Skin of body (tissue), 3 donors: ENCODE measurements at places on chromosomes 6 and 20. TPM values are rescaled to one million over a fixed set of nuclear protein-coding genes. Genes with fewer than 3 reads are reported as not detected.
A peak's percentile ranks its signal among the peaks of the same experiment; 100 is the strongest.

Gene CDSN
- total RNA-seq: 37.1 TPM

Gene FAM162B
- total RNA-seq: 5.1 TPM

DNA sequence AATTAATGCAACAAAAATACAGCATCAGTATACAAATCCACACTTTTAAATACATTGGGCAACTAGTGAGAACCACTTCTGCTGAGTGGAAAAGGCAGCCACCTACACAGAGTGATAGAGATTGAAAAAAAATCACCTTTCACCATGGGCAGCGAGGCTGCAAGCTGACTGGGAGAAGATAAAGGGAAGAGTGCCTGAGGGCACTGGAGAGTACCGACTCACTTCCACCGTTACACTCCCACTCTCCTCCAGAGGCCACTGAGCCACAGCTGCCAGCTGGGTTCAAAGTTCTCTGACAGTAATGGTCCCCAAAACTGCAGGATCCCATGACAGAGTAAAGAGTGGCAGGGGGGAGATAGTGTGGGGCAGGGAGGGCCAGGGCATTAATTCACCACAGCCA is 24.1 kb downstream of the PXT1 start:
- no peak for DNase-seq

GRCh38 chr6:17086469-17086868 is 15.4 kb upstream of the STMND1 start:
- DNase-seq: peak; percentile 47

DNA sequence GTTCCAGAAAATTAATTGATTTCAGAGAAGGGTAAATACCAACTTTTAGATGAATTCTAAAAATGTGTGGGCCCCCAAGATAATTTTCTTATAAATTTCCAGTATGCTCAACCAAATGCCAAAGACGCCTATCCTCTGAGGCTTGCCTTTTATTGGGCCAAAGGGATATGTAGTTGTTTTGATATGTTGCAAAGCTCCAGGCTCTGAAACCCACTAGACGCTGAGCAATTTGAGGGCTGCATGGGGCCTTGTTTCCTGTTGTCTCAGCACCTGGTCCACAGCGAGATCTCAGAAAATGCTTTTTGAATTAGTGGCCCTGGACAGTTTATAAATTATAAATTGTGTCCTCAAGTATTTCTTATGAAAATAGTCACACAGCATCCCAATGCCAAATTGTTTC is 397.2 kb downstream of the SAMD5 start:
- no peak for DNase-seq

DNA sequence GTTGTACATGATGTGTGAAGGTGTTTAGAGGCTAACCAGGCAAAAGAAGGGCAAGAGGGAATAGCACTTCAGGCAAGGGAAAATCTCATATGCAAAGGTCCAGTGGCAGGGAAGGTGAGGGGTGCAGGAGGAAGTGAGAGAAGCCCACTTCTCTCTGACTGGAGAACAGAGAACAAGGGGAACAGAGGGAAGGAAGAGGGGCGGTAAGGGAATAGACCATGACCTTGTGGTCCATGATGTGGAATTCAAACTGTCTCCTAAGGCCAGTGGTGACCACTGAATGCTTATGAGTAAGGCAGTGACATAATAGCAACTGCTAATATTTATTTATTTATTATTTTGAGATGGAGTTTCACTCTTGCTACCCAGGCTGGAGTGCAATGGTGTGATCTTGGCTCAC is 20.6 kb upstream of the SLC9A8 start:
- no peak for DNase-seq

Gene PAQR8
- 4.1 TPM for total RNA-seq

Gene DNAAF9
- 14.7 TPM for total RNA-seq

Gene ANGPT4
- 0.10 TPM for total RNA-seq

- no peak for DNase-seq
Measured at GRCh38 chr6:41201764-41202173, 820 bp upstream of the TREML2 start.

Gene GTF2H4
- total RNA-seq: 14.3 TPM

GRCh38 chr6:130827247-130828149 is at the start of gene SMLR1:
Gene SMLR1, plus strand, starts transcription at chr6:130827406. Its CDS starts 8 bp downstream, at chr6:130827414.
- DNase-seq: no peak

DNA sequence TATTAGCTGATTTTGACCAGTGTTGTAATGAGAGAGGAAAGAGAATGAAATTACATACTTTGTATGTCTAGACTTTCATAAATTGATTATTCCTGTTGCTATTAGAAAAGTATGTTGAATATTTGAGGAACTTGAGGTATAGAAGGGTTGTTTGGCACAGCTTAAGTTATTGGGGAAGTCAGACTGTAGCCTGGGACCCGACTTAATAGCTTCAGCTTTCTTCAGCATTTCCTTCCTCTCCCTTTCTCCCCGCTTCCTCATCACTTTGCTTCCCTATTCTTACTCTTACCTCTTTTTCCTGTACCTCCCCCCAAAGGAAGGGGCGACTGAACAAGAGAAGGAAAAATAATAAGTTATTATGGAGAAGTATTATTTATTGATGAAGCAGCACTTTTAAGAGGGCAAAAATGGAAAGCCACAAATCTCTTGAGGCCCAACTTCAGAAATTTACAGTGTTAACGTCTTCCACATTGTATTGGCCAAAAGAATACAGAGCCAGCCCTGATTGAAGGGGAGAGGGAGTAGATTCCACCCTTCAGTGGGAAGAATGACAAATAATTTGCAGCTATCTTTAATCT is 7.4 kb downstream of the SENP6 start:
- DNase-seq: no peak

DNA sequence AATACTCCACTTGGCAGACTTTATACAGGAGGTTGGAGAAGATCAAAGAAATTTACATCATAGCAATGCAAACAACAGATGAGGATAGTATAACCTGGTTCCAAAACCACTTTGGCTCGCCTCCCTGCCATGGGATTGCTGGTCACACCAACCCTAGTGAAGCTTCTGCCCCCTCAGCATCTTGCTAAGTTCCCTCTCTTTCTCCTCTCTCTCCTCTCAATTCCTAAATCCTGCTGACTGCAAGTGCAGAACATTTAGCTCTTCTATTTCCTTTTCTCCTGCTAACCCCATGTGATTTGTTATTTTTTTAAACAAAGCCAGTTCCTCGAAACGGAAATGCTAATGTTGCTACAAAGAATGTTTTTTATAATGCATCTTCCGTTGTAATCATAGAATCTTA is 50.3 kb upstream of the LY86 start:
- DNase-seq: no peak

- DNase-seq: no peak
Measured at GRCh38 chr6:153538491-153538890, 407.4 kb upstream of the RGS17 start.

DNA sequence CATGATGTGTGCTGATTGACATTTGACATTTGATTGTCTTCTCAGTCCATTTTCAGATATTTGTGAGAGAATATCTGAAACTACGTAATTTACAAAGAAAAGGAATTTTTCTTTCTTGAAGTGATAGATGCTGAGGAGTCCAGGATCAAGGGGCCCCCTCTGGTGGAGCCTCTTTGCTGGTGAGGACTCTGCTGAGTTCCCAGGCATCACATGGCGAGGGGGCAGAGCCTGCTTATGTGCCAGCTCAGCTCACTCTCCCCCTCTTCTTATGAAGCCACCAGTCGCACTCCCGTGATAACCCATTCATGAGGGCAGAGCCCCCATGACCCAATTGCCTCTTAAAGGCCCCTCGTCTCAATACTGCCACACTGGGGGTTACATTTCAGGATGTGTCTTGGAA is 91.3 kb downstream of the RPP40 start:
- no peak for DNase-seq

Gene GPSM3
- 4.1 TPM for total RNA-seq
